ENCODE measurements at places on chromosomes 13 and 19.

- DNase-seq = peak; percentile 7
These were observed 21.5 kb upstream of the SGCG start for GRCh38 chr13:23159205-23159759.

GRCh38 chr19:8113017-8113416, 36.4 kb downstream of the FBN3 start:
- DNase-seq = no peak

GRCh38 chr19:19635313-19635702, 7.3 kb upstream of the LPAR2 start:
- no peak for DNase-seq

DNA sequence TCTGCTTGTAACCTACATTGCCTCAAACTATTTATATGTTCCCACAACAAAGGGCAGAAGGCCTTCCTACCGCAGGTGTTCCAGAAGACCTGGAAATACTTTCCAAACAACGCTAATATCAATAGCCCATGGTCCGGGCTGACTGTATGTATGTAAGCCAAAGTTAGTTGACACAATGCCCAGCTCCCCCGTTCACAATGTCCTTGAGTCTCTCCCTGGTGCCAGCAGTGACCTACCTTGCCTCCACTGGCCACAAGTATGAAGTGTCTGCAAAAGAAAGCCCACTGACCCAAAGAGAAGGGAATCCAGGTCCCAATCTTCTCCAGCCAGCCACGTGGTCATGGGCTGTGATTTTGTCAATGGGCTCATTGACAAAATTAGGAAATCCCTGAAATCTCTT, 118.6 kb downstream of the DLEU7 start:
- no peak for DNase-seq

GRCh38 chr19:49069026-49069425, 3.5 kb downstream of the KCNA7 start:
- DNase-seq = no peak

DNA sequence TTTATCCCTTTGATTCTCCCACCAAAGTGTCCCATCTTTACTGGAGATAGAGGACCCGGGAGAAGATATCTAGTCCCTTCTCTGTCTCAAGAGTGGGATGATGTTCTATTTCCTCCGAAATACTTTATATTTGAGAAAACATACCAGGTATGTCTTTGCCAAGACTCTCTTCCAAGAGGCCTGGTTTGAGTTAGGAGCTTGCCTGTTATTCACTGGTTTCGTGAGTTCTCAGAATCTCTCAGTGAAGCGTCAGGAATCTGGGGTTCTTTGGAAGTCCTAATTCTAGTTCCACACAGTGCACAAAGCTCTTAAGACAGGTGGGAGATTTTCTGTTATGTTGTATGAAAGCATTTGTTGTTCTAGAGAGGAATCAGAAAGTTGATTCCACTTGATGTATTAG, 182.0 kb downstream of the DNAJC15 start:
- DNase-seq = no peak

DNA sequence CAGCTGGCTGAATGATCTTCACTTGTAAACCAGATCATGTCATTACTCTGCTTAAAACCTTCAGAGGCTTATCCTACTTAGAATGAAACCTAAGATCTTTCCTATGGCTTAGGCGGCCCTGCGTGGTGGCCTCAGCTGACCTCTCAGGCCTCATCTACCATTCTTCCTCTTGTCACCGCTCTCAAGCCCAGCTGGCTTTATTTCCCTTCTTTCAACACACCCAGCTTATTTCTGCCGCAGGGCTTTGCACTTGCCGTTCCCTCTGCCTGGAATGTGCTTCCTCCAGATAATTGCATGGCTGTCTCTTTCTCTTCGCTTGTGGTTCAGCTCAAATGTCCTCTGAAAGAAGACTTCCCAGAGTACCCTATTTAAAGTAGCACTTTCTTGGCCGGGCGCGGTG, 3.6 kb upstream of the ASF1B start:
- no peak for DNase-seq

GRCh38 chr13:32427852-32428580, at the start of gene N4BP2L1:
Gene N4BP2L1 (minus strand): TSS chr13:32428130. CDS start chr13:32428082, 48 bp downstream.
- peak; percentile 81 for DNase-seq

DNA sequence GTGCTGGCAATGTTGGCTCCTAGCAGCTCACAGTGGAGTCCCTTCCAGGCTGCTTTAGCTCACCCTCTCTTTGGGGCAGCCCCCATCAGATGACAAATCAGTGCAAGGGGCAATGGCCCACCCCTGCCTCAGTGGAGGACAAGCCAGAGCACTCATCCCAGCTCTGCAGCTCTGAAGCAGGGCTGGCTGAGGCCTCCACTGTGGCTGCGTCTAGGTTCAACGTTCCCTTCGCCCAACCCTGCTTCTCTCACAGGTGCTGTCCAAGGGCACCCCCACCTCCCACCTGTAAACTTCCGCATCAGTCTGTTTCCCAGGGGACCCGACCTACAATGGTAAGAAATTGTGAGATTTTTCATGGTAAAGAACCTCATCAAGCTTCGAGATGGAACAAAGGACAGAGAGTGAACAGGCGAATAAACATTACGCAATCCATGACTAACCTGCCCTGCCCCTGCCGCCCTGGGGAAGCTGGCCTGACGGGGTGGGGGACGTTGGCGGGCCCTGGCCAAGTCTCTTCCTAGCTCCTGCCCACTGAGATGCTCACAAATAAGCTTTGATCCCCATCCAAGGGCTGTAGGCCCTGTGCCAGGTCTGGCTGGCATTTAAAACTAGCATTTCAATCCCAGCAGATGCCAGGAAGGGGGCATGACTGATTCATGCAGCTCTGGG, 40.5 kb downstream of the DZIP1 start:
- DNase-seq = peak; percentile 68

GRCh38 chr19:55305491-55305890, 19.6 kb downstream of the TMEM150B start:
- peak; percentile 35 for DNase-seq

DNA sequence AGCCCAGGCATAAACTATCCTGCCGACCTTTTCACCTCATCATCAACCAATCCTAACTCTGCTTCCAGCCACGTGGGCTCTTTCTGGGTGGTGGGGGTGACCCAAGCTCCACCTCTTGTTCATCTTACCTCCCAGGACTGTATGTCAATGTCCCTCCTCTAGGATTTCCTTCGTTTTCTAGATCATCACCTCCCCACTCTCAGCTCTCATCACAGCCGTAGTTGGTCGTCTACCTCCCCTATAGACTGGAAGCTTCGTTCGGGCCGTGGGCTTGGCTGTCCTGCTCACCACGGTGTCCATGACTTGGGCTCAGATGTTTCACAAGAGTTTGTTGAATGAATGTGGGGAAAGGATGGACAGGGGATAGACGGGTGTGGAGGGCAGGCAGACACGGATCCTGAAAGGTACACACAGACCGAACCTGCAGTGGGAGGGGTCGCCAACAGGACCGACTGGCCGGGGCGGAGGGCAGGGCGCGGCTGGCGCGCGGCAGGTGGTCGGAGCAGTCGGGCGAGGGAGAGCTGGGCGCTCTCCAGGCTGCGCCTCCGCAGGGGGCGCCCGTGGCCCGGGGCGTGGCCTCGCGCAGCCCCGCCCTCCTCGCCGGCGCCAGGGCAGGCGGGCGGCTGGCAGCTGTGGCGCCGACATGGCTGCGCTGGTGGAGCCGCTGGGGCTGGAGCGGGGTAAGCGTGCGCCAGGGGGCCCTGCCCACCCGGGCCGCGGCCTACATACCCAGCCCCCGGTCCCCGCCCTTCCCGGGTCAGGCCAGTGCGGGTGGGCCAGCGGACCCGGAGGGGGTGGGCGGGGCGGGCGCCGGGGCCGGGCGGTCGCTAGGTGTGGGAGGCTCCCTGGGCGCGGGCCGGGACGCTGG, at the start of gene LIN7B:
TSS of gene LIN7B (plus strand) at position 609 of the 868 bp plus-strand sequence. CDS start at position 644, 35 bp downstream.
- peak; percentile 67 for DNase-seq

DNA sequence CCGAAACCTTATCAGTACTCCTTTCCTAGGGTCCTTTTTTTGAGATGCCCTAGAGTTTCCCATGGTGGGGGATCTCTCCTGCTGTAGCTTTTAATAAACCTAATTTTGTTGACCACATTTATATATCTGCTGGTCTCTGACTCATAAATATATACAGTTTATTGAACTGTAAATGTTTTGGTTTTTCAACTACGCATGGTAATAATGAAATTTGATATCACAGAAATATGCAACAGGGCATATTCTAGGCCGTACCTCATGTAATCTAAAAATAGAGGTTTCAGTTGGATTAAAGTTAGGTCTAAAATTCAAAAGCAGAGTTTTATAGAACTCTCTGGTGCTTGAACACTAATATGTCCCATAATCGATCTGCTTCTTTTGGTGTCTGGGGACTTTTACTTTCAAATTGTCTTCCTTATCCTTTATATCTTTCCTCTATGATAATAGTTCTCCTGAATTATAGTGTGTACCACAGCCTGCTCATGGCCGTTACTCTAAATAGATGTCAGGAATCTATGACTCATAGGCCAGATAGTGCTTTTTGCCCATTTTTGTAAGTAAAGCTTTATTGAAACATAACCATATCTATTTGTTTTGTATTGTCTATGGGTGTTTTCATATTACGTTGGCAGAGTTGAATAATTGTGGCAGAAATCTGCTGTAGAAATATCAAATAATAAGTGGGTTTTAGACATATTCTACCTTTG, 324.8 kb upstream of the PCDH9 start:
- DNase-seq = no peak

DNA sequence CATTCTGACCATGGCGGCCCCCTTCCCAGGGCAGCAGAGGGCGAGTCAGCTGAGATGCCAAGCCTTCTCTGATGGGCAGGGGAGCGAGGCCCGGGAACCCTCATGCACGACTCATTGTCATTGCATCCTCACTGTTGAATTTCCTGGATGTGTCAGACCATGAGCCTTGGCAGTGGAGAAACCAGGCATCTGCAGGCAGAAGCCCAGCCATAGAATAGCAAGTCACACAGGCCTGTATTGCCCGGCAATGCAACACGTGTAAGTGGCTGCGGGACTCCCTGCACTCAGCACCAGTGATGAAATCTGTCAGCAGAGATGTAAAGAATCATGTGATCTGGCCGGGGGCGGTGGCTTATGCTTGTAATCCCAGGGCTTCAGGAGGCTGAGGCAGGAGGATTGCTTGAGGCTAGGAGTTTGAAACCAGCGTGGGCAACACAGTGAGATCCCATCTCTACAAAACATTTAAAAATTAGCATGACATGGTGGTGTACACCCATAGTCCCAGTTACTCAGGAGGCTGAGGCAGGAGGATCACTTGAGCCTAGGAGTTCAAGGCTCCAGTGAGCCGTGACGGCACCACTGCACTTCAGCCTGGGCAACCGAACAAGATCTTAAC, 199.7 kb downstream of the KATNAL1 start:
- DNase-seq = no peak

DNA sequence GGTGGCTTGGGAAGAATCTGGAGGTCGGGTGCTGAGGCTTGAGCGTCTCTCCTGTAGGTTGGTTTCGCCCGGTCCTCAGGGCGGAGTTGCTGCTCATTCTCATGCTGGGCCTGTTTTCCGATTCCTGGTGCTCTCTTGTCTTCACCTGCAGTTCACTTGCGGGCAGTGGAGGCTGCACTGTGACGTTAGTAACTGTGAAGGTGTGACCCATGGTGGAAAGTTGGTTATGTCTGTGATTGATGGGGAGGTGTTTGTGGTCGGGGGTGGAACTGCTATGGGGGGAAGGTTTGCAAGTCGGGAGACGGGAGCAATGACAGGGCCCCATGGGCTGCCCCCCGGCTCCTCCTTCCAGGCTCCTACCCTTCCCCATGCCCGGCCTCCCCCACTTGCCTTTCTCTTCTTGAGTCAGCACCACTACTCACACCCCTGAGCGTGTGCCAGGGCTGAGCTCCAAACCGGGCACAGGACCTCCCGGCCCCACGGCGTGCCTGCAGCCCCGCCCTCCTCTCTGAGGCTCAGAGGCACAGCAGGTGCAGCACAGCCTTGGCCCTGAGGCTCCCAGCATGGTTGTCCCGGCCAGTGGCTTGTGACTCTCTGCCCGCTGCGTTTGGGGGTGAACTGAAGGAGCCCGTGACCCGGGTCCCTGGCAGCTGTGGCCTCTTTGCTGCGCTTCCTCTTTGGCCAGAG, 79.1 kb downstream of the ATP11A start:
- no peak for DNase-seq

DNA sequence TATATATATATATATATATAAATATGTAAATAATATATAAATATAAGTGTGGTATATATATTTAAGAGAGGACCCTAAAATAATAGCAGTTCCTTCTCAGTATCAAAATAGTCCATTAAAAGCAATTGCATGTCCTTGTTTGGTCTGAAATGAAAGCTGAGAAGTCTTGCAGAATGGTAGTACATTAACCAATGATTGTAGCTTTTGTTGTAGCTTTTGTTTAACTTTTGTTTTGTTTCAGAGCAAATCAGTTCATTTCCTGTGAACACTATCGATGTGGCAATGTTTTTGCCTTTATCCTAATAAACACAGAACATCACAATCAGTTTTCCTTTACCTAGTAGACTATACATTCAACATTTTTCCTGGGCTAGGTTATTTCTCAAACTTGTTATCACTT, 1256.2 kb upstream of the SPRY2 start:
- DNase-seq = no peak

DNA sequence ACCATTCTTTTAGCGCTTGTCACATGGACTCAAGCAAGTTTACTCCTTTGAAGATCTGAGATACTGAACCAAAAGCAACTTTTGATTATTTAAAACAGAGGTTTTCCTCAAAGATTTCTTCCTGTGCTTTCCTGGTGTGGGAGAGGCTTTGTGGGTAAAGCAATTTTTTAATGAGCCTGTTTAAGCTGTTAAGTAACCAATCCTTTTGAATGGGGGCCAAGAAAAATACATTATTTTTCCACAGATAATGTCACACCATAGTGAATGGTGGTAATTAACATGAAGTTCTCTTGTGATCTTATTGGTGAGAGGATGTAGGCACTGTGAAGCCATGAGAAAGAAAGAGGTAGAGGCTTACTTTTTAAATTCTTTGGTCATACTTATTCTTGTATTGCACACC, 55.8 kb upstream of the OBI1 start:
- DNase-seq = peak; percentile 7

- no peak for DNase-seq
These were observed 1607.6 kb downstream of the OLFM4 start for GRCh38 chr13:54636231-54636630.

- DNase-seq = no peak
These were observed 47.2 kb downstream of the ZAR1L start for GRCh38 chr13:32267836-32268439.

GRCh38 chr13:36344173-36344572, 2.0 kb downstream of the SPART start:
- no peak for DNase-seq

DNA sequence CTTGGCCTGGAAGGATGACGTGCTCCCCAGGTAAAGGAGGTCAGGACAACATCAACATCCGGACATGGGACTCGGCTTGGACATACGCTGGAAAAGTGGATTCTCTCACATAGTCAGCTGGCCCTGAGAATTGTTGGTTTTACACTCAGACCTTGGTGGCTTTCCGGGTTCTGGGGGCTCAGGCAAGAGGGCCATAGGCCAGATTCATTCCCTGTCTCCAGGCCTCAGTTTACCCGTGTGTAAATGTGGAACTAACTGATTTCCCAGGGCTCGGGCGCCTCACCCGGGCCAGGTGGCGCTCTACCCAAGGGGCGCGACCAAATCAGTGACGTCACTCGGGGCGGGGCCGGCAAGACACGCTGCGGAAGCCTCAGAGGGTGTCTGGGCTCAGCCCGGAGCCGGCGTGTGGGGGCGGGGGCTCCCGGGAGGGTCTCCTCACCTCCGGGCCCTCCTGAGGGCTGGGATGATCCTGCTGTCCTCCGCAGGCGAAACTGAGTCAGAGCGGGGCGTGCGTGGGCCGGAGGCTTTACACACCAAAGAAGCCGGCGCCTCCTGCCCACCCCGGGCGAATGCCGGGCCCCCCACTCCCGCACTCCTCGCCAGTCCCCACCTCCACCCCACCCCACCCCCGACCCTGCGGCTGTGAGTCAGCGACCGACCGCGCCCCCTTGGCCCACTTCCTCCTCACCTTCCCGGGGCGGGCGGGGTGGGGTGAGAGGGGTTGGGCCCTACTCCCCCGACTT, 862 bp upstream of the VASP start:
- peak; percentile 89 for DNase-seq

- no peak for DNase-seq
These were observed 612.0 kb downstream of the DCT start for GRCh38 chr13:93867481-93867880.
